ENCODE measurements at places on chromosomes 7 and 10.

DNA sequence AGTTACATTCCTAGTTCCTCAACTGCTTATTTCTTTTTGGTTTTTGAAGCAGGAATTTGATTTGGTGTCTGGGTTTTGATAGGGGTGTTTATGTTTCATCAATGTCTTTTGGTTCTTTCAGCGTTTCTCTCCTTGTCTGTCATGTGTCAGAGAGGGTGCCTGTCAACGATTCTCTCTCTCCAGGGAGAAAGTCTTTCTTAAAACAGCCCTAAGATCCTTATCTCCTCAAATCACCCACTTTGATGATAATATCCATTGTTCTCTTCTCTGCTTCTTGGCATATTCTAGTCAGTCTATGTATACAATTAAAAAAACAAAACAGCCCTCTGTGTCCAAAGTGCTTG lies 77.2 kb downstream of the TCF7L2 start:
- no peak for DNase-seq

GRCh38 chr10:103828107-103828506 lies 27.3 kb downstream of the SH3PXD2A start:
- DNase-seq, result no peak

- no peak for DNase-seq
These were observed 10.3 kb upstream of the PPP2R2D start for GRCh38 chr10:131890276-131891195.

DNA sequence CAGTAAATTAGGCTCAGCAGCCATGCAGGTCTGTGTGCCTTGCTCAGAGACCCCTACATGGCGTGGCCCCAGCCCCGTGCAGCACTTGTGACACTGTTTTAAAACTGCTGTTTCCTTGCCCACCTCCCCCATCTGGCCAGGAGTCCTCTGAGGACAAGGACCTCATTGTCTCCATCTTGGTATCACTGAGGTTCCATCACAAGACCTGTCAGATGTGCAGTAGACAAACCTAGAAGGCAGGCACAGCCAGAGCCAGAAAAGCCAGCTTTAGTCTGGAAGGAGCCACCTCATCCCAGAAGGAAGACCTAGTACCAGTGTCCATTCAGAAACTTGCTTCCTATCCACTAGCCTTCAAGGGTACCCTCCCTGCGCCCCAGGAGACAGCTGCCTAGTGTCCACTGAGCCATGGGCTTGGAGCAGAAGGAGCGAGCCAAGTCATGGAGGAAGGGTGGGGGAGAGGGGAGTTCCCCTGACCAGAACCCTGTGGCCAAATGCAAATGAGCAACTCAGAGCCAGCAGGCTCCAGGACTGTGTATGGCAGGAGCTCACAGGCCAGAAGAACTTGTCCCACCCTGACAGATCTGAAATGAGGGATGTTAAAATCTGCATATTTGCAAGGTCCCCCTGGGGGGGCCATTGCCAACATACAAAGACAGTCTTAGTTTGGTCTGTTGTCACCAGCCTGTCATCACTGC lies 176.1 kb downstream of the SH3PXD2A start:
- no peak for DNase-seq

DNA sequence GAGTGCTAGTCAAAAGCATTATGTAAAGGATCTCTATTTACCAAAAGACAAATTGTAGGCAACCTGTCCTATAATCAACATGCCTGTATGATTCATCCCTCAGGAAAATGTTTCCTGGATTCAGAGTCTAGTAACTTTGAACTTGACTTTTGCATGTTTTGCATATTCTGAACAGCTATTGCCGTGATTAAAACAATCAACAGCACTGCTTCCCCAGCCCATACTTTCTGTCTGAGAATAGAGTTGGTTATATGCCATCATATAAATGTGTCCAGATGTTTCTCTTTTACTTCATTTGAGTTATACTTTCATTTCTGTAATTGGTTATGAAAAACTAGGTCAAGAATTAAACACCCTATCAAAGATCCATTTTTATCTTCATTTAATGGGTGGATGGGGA lies 83.5 kb downstream of the ZMYND11 start:
- no peak for DNase-seq

- DNase-seq, result no peak
These were observed at the start of gene ADAP1 for GRCh38 chr7:954330-955238. Gene ADAP1 (minus strand): TSS chr7:954680. CDS start chr7:954477, 203 bp downstream.

Measured in caudate nucleus (tissue), 63 donors.